ENCODE measurements at places on chromosomes 6 and 20.

- DNase-seq = no peak
These were observed 453.8 kb downstream of the RFPL4B start for GRCh38 chr6:112800916-112801315.

DNA sequence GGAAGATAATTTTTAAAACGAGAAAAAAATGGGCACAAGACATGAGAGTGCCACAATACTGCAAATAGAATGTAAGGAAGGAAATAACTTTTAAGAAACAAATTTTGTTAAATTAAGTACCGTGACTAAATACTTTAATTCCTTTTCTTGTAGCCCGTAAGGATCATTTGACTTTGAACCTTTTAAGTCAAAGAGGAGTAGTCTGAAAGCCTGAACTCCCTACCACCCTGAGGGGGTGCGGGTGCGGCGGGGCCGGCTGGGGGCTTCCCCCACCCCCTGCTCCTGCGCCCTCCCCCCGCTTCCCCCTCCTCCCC lies 231 bp upstream of the PHACTR2 start:
- DNase-seq = no peak

GRCh38 chr6:124389127-124389526 lies 573.1 kb upstream of the RNF217 start:
- no peak for DNase-seq

DNA sequence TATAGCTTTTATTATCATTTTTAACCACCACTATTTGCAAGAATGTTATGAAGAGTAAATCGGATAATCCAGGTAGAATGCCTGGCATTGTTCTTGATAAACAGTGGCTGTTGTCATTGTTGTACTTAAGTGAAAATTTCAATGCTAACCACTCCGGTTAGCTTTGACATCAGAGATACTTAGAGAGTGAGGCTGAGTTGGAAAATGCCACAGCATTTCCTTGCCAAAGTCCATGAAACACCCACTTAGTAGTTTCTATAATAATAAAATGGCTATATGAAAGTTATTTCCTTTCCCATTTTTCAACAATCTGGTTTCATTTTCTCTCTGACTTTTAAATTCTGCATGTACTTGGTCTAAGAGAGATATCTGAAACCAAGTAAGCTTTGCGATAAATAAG lies 132.0 kb downstream of the CDK19 start:
- DNase-seq = no peak

GRCh38 chr6:4021854-4022695 lies 56.9 kb downstream of the FAM217A start:
- no peak for DNase-seq

GRCh38 chr6:68008445-68008844 lies 626.6 kb upstream of the ADGRB3 start:
- no peak for DNase-seq

DNA sequence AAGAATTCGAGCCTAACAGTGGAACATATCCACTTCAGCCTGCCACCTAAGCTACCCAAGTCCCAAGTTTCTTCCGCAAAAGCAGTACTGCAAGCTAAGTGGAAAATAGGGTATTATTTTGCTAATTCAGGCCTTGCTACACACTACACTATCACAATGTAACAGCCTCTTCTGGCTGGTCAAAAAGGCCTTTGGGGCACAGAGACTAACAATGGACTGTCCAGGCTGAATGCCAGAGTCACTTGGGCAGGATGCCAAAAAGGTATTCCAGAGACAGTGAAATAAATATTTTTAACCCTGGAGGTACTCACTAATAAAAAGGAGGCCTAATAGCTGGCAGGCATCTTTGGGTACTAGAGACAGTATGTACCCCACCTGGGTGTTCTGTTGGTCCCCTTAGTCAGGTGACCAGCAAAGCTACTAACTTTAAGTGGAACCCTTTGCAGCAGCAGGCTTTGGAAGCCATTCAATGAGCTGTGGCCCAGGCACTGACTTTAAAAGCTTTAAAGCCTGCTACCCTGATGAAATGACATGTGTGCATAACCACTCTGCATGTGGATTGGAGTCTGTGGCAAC lies 692.1 kb downstream of the HTR1B start:
- DNase-seq = no peak

DNA sequence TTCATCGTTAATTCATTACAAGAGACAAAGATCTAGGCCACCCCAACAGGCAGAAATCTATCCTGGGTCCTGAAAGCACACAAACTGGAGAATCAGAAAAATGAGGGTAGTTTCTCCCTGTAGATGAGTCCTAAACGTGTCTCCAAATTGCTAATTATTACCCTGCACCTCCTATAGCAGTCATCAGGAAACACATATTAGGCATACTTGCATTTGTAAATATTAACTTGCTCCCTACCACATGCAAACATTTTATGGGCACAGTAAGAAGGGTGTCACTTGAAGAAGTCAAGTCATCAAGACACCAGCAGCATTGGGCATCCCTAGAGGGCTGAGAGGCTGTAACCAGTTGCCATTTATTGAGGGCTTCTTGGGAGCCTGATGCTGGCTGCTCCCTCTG lies 17.9 kb upstream of the SIRPB1 start:
- DNase-seq = no peak

All from stimulated activated CD8-positive, alpha-beta memory T cell treated with anti-CD3 and anti-CD28 coated beads, Interleukin-4, amount 100 ng/mL, for 1 hour (primary cell).